ENCODE measurements at places on chromosomes 1 and 21.

- no peak for DNase-seq
Observed at GRCh38 chr1:203743091-203743571, 21.9 kb upstream of the LAX1 start.

DNA sequence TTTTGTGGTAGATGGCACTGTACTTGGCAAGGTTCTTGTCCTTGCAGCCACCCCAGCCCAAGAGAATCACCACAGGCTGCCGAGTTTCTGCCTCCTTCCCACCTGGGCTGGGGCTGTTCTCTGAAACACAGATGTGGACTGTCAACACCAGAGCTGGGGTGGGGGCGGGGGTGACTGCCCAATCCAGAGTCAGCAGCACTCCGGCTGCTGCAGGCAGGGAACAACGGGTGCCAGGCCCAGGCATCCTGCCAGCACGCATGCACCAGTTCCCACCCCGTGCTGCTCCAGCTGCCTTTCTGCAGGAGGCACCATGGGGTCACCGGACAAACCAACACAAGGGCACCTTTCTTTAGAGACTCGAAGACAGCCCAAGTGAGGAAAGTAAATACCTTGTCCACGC is 14.1 kb downstream of the TMEM53 start:
- DNase-seq: no peak

DNA sequence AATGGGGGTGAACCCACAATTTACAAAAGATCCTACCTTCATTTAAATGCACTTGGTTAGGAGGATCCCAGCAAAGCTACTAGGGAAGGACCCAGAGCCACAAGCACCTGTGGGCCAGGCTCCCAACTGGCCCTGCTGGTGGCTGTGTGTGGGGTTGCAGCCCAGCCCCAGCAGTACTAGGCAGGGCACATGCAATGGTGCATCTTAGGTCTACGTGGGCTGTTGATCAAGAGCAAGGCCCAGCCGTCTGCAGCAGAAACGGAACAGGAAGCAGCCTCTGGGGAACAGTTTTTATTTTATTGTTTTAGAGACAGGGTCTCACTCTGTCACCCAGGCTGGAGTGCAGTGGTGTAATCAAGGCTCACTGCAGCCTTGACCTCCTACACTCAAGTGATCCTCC is 134.1 kb upstream of the RAB4A start:
- no peak for DNase-seq

- no peak for DNase-seq
Observed at GRCh38 chr1:248924696-248925532, 18.9 kb downstream of the PGBD2 start.

- no peak for DNase-seq
Observed at GRCh38 chr1:228046421-228047182, 35.9 kb upstream of the ARF1 start.

GRCh38 chr1:31690921-31691320 is 12.9 kb downstream of the COL16A1 start:
- DNase-seq: no peak

DNA sequence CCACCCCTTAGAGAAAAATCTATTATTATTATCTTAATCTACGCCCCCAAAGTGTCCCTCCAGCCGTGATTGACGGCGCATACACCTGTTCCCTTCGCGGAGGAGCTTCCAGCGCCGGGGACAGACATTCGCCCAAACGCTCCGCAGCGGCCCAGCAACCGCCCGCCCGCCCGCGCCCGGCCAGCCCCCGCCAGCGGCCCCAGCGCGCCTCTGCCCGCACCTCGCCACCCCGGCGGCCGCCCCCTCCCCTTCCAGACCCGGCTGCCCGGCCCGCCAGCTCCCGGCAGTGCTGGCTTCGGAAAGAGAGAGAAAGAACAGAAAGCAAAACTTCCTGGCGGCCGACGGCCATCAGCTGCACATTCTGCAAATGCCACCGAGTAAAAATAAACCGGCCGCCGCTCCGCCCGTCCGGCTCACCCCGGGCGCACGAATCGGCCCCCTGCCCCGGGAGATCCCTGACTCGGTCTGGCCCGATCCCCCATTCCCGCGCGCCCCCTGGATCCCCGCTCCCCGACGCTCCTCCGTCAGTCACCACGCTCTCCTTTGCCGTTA is 1.6 kb downstream of the CASZ1 start:
- DNase-seq: no peak

GRCh38 chr1:204431310-204432184 is 19.9 kb upstream of the PPP1R15B start:
- peak; percentile 68 for DNase-seq

DNA sequence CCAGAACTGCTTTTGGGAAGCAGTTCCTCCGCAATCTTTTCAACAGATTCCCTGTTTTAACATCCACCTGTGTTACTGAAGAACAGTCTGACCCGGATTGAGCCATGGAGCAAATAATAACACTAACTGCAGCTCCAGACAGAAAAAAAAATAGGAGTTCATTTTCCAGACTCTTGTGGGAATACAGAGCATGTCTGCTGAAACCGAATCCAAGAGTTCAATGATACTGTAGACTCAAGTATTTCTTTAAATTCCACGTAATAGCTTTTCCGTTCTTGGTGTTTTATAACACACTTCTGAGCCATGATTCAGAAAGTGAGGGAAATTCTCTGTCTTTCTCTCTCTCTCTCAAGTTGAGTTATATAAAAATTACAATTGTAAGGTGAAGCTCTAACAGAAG is 60.6 kb downstream of the DDAH1 start:
- no peak for DNase-seq

DNA sequence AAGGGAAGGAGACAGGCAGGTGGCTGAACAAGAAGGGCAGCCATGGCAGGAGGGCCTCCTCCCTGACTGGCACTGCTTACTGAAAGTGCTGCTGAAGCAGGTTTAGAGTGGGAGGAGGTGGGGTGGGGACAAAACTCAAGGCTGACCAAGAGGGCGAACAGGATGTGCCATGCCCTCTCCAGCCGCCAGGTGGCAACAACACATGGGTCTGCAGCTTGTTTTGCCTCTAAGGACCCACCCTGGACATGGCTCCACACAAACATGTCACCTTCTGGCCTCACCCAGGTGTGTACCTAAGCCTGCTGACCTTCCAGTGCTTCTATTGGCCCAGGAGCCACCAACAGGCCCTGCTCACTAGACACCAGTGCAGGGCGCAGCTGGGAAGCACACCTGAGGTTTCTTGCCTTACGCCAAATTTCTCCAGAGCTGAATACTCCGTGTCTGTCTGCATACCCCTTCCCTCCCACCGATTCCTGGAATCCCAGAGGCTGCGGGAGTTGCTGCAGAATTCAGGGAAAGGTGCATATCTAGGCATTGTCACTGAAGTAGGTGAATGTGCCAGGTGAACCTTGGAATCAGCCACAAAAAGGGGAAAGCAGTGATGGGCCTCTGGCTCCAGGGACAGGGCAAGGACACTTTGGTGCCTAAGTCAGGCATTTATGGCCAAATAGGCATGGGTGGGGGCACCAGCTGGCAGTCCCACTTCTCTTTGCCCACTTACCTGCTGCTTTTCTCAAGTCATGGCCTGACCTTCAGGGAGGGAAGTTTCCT is 5.3 kb downstream of the PSRC1 start:
- peak; percentile 92 for DNase-seq

DNA sequence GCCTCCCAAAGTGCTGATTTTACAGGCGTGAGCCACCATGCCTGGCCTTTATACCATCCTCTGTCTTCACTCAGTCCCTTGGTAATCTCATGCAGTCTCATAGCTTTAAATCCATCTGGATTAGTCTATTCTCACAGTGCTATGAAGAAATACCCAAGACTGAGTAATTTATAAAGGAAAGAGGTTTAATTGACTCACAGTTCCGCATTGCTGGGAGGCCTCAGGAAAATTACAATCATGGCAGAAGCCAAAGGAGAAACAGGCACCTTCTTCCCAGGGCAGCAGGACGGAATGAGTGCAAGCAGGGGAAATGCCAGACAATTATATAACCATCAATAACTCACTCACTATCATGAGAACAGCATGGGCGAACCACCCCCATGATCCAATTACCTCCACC is 49.1 kb upstream of the CPLANE2 start:
- DNase-seq: no peak

GRCh38 chr1:70382682-70383081 is 28.2 kb upstream of the ANKRD13C start:
- DNase-seq: peak; percentile 16

DNA sequence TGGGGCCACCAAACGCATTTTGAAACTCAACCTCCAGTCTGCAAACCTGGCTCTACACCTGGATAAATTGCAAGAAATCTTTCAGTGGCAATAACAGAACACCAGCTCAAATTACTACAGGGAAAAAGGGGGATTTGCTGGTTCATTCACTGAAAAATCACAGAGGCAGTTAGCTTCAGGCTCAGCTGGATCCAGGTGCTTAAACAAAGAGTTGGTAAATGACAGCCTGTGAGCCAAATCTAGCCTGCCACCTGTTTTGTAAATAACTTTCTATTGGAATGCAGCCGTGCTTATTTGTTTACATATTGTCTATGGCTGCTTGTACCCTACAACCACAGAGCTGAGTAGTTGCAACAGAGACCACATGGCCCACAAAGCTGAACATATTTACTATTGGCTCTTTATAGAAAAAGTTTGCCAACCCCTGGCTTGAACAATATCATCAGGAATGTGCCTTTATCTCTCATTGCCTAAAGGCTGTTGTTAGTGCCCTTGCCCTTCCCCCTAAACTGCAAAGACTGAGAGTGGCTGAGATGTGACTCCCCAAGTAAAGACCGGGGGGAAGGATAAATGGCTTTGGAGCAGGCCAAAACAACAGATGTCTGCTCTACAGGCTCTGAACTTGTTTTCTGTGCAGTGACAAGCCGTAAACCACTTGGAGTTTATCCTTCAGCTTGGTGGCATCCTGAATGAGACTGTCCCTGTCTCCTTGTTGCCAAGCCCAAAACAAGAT is 21.5 kb upstream of the PTPRF start:
- no peak for DNase-seq

DNA sequence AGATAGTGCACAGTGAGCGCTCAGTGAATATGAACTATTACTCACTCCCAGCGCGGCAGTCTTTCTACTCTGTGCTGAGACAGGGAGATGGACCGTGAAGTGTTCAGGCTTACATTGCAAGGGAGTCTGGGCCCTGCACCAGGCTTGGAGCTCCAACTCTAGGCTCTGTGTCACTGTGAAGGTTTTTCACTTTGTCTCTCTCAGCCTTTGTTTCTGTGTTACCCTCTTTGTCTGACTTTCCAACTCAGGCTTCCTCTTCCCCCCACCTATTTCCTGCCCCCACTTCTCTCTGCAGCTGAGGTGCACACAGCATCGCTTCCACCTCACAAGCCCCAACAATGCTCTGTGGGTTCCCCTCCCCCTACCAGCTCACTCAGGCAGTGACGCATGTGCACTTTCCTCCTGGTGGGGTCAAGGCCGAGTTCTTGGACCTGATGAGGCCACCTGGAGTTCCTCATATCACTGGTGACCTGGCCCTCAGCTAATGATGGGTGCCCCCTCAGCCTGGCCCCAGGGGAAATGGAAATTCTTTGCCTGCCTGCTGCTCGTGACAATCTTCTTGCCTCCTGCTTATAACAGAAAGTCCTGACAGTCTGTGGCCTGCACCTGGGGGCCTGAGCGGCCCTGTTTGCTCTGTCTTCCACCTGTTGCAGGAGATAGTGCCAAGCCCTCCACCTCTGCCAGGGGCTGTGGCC is 1.1 kb upstream of the LCK start:
- peak; percentile 75 for DNase-seq

GRCh38 chr1:224632381-224632871 is 16.3 kb downstream of the CNIH3 start:
- DNase-seq: no peak

DNA sequence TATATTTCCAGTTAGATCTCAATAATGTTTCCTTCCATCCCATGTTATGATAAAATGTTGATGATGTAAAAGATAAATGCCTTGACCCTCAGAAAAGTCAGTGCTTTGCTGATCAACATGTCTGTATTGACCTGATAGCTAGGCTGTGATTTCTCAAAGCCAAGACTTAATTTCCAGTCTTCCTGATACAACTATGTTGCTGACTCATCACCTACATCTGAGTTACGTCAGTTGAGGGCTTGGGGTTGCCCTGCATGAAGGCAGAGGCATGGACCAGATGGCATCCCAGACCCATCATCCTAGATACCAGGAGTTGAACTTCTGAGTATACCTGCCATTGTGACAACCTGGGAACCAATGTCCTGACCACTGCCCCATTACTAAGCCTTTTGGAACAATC is 4.8 kb downstream of the LCE1D start:
- DNase-seq: no peak

DNA sequence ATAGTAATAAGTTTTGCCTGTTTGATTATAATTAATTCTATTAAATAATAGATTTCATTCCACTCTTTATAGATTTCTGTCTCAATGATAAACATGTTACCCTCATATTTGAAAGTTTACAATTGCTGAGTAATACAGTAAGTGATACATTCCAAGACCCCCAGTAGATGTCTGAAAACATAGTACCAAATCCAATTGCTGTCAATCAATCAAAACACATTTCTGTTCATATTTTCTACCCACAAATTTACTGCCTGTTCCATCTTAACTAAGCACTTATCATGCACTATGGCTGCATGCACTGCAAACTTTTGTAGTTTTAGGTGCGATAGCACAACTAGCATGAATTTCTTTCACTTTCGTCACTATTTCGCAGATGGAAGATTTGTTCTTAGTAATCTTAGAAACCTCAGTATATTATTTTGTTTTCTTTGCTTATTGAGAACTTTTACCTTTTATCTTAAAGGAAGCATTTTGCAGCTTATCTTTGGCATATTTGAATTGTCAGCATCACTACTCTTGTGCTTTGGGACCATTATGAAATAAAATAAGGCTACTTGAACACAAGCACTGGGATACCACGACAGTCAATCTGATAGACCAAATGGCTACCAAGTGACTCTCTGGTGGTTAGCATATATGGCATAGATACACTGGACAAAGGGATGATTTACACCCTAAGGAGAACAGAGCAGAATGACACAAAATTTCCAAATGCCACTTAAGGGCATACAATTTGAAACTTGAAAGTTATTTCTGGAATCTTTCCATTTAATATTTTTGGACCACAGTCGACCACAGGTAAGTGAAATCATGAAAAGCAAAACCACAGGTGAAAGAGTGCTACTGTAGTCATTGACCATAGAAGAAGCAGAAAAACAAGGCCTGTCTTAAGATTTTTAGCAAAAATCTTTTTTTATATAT is 67.6 kb downstream of the RGS13 start:
- DNase-seq: no peak

DNA sequence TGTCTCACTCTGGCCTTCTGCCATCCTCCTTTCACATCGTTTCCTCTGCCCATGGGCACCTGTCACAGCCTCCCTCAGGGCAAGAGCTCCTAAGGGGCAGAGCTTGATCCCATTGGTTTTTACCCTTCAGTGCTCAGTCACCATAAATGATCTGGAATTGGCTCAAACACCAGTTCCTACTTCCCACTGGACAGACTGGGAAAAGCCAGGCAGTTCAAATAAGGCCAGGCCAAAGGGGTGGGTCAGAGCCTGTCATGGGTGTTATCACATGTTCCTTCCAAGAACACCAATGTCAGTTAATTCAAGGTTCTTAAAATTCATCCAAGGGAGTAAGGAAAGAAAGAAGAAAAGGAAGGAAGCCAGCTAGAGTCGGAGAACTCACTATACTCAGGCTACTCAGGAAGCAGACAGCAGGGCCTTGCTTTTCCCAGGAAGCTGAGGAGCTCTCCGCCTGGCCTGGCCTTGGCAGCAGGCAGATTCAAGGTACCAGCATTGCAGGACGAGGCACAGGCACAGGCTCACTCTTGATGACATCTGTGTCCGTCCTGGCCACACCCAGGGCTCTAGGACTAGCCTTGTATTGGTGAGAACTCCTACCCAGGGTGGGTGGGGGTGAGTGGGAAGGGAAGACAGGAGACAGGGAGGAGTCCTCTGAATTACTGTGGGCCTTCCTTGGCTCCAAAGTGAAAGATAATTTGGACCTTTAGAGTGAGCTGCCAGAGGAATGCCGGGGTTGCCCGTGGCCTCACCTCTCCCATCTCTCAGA is 32.2 kb upstream of the ARTN start:
- no peak for DNase-seq
